ENCODE measurements at places on chromosomes 7 and 10.

GRCh38 chr10:72819053-72819452 lies 74.5 kb upstream of the OIT3 start:
- DNase-seq, result no peak

DNA sequence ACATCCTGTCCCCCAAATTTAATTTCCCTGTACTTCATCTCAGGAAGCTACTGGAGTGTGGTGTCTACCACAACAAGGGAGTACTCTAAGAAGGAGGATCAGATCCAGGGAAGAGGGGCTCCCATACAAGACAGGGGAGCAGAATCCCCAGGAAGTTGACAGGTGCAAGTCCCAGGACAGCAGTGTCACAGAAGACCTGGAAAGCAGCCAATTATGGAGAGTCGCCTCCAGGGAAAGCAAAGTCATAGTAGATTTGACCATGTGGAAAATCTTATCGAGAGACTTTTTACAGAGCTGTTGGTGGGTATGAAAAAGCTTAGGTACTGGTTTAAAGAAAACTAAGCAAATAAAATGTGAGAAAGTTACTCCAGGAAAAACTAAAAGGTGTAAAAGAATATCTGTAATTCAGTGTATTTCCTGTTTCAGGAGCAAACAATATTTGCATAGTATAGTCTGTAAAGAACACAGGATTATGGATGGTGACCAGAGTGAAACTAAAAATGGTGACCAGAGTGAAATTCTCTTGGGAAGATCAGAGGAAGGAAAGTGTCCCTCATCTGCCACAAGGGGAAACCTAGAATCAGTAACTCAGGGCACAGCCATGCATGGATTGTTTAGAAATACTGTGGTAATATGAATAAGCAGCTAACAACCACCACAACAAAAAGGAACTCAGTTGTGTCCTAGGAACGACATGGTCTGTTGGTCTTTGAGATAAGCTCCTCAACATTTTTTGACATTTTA lies 44.5 kb downstream of the LANCL2 start:
- no peak for DNase-seq

- DNase-seq, result no peak
These were observed 7.4 kb upstream of the TSPAN33 start for GRCh38 chr7:129136887-129137642.

DNA sequence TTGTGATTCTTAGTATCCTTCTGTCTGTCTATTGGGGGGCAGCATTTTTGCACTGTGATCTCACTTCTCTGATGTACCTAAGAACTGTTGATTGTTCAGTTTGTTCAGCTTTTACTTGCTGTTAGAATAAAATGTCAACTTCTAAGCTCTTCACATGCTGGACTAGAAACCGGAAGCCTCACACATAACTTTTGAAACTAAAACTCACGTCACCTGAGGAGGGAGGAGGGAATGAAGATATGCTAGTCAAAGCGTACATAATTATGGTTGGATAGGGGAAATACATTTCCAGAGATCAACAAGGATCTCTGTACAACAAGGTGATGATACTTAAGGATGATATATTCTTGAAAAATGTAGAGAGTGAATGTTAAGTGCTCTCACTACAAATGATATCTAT lies 609.7 kb downstream of the INHBA start:
- no peak for DNase-seq

- DNase-seq, result no peak
These were observed 32.1 kb upstream of the GTF2I start for GRCh38 chr7:74625446-74625845.

DNA sequence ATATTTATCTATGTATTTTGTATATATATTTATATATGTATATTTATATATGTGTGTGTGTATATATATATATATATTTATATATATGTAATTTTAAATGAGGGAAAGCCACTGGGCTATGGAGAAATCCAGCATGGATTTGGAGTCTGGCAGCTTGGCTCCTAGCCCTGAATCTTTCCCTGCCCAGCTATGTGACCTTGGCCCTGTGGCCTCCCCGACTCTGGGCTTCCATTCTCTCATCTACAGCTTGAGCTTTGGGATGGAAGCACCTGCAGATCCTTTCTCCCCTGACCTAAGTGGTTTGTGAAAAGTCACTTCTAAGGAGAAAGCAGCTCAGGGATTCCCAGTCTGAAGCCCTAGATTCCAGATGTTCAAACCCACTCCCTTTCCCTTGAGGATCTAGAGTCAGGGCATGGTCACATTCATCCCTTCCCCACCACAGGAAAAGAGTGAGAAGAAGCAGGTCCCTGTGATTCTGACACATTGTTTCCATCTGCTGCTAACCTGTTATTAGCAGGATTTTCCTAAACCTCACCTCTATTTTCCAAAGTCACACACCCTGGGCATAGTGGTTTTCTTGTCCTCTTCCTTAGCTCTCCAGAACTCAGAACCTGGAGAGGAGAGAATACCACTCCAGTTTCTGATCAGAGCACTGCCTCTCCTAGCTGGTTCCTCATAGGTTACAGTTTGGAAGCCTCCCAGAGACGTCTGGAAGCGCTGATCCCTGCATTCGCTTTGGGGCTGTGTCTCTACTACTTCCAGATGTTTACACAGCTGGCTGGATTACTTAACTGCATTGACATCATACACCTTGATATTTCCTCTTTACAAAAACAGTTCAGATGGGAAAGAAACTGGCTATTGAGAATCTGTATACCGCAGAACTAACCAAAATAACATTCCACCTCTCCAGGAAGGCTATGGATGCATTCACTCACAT lies 327.5 kb upstream of the ZMIZ1 start:
- no peak for DNase-seq

DNA sequence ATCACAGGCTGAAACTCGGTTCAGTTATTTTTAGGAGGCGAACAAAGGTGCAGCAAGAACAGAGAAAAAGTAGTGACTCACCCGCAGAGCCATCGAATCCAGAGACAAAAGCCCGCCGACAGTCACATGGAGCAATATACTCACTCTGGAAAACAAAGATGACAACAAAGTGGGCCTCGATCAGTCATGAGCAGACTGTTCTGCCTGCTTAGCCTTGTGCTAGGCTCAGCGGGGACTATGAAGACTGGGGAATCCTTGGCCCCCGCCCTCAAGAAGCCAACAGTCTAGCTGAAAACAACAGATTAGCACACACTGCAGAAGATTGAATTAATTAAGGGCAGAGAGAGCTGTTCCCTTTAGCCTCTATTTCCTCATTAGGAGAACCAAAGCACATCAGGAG lies 30.4 kb downstream of the XPNPEP1 start:
- DNase-seq, result no peak

DNA sequence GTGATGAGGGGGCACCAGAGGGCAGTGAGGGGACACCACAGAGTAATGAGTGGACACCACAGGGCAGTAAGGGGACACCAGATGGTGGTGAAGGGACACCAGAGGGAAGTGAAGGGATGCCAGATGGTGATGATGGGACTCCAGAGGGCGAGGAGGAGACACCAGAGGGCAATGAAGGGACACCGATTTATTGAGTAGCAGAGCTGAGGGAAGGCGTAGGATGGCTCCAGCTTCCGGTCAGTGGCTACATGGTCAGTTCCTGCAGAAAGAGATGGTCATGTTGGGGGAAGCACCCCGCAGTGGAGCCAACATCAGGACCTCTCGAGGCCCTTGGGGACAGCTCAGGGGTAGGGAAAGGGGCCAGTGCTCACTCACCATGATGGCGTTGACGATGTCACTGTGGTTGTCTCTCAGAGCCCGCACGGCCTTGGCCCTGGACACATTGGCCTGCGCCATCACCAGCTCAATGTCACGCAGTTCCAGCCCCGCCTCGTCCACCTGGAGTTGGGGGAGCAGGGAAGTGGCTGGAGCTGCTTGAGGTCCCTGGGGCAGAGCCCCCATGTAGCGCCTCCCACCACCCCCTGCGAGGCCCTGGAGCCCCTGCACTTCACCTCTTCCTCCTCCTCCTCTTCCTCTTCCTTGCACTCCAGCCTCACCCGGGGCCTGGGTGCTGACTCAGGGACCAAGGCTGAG lies 8.4 kb downstream of the NACAD start:
- DNase-seq, result no peak

GRCh38 chr10:121959671-121960070 lies 15.3 kb downstream of the NSMCE4A start:
- DNase-seq, result no peak

GRCh38 chr10:7152982-7153381 lies 257.9 kb downstream of the SFMBT2 start:
- DNase-seq, result no peak

DNA sequence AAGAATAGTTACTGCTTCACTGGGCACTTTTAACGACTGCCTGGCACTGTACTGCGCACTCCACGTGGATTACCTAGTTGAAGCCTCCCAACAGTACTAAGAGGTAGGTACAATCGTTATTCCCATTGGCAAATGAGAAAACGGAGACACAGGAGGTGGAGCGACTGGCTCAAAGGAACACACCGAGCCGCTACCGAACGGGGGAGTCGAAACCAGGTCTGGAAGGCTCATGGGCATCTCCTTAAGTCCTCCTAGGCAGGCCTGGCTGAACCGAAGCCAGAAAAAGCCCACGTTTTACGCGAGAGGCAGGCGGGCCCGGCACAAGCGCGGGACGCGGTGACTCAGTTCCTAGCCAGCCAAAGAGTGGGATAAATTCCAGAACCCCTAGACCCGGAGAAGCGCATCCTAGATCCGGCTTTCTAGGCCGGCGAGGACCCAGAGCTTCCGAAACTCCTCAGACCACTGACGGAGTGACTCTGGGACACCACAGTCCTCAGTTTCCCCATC lies 472 bp downstream of the PDAP1 start:
- DNase-seq, result peak; percentile 50

GRCh38 chr10:88106366-88106765 lies 242.9 kb downstream of the PTEN start:
- no peak for DNase-seq

DNA sequence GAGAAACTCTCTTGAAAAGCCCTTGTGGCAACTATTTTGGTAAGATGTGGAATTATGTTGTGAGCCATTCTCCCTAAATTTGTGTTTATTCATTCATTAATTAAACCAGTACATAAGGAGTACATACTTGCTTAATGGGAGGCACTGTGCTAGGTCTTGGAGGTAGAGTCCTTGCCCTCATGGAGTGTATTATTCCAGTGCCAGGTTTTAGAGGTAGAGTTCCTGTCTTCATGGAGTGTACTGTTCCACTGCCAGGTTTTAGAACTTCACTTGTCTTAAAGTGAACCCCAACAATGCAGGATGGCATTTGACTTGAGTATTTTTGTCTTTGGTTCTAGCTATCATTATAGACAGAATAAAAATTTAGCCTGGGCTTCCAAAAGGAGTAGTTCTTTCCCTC lies 8.8 kb downstream of the MXI1 start:
- DNase-seq, result no peak

DNA sequence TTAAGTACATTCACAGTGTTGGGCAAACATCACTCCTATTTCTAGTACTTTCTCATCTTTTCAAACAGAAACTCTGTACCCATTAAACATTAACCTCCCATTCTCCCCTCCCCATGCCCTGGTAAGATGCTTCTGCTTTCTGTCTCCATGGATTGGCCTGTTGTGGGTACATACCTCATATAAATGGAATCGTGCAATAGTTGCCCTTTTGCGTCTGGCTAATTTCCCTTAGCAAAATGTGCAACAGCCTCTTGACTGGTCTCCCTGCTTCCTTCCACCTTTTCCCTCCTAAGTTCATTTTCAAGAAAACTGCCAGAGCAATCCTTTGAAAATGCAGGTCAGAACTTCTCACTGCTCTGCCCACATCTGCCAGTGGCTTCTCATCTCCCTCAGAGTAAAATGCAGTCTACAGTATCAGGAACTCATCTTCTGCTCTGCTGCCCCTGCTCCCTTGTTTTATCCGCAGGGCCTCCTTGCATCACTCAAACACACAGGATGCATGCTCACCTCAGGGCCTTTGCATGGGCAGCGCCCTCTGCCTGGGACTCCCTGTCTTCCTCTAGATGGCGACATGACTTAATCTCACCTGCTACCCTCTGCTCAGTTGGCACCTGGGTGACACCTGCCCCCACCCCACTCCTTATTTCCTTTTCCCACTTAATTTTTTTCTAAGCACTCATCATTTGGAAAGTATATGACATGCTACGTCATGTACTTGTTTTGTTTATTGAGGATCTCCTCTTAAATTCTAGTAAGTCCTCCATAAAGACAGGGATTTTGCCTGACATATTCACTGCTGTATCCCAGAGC lies 44.3 kb upstream of the ECHDC3 start:
- no peak for DNase-seq

GRCh38 chr7:140876519-140877248 lies 48.0 kb downstream of the BRAF start:
- DNase-seq, result no peak

- no peak for DNase-seq
These were observed 105.8 kb downstream of the GNAI1 start for GRCh38 chr7:80240265-80241025.

GRCh38 chr10:64617085-64617484 lies 1095.9 kb downstream of the REEP3 start:
- DNase-seq, result no peak

GRCh38 chr10:107126512-107127065 lies 37.9 kb downstream of the SORCS1 start:
- DNase-seq, result no peak

- DNase-seq, result no peak
These were observed 896.4 kb downstream of the PCDH15 start for GRCh38 chr10:53904506-53905241.

DNA sequence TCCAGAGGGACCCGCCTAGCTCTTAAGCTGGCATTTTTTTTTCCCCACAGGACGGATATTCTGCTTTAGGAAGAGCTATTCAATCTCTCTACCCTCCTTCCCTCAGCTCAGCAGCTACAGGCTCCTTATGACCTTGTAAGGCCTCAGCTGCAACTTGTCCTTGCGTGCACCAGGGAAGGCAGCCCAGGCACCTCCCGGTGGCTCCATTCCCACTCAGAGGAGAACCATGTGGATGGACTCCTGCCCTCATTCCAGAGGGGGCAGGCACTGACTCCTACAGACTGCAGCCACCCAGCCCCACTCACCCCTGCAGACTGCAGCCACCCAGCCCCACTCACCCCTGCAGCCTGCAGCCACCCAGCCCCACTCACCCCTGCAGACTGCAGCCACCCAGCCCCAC lies 73.7 kb downstream of the ITIH5 start:
- no peak for DNase-seq

DNA sequence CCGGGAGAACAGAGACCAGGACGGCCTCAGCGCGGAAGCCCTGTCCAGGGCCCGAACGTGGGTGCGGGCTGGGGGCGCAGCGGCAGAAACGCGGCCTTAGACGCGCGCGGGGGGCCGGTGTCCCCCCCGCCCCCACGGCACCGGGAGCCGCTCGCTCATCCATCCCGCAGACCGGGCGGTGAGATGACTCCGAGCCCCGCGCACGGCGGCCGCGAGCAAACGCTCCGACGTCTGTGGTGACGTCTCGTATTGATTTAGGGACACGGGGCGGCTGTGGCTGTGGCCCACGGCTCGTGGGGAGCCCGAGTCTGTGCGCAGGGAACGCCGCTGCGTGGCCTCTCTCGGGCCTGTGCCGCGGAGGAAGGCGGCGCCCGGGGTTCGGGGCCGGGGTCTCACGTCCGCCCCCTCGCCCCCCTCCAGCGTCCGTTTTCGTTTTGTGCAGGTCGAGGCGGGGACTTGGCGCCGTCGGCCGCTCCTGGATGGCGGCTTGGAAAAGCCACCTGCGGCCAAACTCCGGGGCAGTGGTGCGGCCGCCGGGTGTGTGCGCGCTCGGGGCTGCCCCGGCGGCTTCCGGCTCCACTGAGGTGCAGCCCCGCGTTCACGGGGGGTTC lies 1.0 kb upstream of the NKX6-2 start:
- DNase-seq, result no peak

Measured in stimulated activated CD4-positive, alpha-beta T cell treated with anti-CD3 and anti-CD28 coated beads, Interleukin-2, amount 100 ng/mL, for 24 hours (primary cell).